ENCODE measurements at places on chromosomes 3 and 15.
A peak's percentile ranks its signal among the peaks of the same experiment; 100 is the strongest.

- peak; percentile 44 for DNase-seq
Observed at GRCh38 chr15:64634576-64635498, 140.6 kb downstream of the RBPMS2 start.

DNA sequence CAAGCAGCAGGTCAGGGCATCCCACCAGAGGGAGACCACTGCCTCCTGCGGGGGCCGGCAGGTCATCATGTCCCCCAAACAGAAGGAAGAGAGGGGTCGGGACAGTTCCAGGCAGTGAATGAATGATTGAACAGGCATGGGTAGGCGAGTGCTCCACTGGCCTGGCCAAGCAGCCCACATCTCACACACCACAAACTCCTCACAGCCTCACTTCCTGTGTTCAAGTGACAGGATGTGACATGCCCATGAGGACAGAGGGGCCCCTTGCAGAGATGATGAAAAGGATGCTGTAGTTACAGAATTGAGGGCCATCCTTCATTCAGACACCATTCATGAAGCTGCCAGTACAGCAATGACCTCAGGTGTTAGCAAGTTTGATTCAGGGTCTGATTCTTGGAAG, 3.7 kb downstream of the IQSEC1 start:
- DNase-seq: no peak

- DNase-seq: peak; percentile 91
Observed at GRCh38 chr3:181709537-181710279, 2.0 kb upstream of the SOX2 start.

GRCh38 chr3:69542089-69542804, 156.4 kb upstream of the FRMD4B start:
- peak; percentile 63 for DNase-seq

DNA sequence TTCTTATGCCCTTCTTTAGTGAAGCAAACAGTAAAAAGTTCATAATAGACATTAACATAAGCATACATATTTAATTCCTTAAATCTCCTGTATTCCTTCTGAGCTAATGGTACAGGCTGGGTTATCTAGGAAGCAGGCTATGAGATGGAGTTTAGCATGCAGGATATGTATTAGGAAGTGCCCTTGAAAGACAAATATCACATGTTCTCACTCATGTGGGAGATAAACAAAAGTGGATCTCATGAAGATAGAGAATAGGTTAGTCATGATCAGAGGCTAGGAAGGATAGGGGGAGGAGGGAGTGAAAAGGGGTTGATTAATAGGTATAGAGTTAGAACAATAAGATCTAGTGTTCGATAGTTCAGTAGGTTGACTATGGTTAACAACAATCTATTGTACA, 105.4 kb downstream of the CLASP2 start:
- DNase-seq: no peak

DNA sequence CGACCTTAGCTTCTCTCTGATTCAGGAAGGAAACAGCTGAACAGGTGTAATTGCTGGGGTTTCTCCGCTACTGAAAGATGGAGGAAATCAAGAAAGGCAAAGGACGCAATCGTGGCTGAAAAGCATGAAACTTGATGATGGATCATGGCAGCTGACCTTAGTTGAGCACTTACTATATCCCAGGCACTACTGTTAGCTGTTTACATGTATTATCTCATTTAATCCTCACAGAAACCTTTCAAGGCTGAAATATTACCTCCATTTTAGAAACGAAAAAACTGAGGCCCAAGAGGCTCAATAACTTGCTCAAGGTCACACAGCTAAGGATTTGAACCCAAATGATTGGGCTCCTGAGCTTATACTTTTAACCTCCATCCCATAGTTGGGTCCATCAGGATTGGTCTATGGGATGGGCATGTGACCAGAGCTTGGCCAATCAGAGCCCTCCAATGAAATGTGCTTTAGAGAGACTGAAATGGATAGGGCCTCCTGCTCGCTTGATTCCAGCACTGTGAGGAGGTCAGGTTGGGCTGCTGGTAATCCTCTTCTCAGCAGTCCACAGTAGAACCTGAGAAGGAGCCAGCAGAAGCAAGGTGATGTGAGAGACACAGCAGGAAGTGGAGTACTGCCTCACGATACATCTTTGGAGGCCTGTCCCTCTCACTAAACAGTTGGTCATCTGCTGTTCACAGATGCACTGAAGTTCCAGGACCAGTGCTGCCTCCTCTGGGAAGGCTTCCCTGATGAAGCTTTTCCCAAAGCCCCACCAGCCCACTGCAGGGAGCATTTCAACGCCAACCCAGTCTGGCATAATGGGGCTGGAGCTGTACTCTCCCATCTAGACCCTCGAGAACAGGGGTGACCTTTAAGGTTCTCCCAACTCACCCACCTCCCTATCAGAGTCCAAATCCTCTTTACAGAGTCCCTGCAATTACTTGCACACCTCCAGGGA, 10.4 kb downstream of the CLN6 start:
- DNase-seq: no peak
